ENCODE measurements at places on chromosomes 5 and 9.

DNA sequence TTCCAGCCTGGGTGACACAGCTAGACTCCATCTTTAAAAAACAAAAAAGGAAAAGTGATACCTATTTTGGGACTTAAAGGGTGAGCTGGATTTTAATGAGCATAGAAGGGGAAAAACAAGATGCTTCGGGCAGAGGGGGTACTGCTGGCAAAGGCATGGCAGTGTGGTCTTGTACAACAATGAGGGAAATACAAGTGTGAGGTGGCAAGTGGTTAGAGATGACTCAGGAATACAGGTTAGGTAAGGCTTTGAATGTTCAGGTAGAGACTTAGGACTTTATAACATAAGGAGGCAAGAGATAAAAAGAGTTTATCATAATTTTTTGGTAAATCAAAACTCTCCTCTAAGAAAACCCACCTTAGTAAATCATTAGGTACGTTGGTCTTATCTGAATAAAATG lies 132.9 kb downstream of the FBN2 start:
- DNase-seq: no peak

GRCh38 chr5:121182788-121183490 lies 668.7 kb upstream of the FTMT start:
- no peak for DNase-seq

DNA sequence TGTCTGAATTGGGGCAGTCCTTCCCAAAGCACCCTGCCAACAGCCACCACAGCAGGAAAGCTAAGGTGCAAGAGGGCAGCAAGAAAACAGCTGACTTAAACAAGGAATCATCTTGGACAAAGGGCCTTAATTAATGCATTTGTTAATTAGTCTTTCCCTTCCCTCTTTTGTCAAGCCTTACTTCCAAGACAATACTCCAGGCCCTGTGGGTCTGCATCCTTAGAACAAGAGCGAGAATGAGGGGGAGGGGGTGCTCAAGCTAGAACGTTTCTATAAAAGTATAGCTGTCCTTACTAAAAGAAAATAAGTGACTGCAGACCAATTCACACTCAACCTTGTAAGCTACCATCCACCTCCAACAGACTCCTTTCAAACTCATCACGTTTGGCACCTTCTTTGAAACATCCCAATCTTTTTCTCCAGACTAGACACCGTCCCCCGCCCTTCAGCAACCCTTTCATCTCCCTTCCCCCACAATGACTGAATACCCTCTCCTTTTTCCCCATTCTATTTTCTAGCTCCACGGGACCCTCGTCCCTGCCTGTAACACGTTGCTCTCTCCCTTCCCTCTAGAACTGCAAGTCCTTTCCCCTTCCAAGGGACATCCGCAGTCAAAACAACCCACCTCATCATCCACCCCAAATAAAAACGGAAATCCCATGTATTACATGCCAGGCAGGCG lies 85.7 kb upstream of the RNF38 start:
- no peak for DNase-seq

GRCh38 chr9:124802426-124802825 lies 25.5 kb downstream of the OLFML2A start:
- DNase-seq: peak; percentile 51

DNA sequence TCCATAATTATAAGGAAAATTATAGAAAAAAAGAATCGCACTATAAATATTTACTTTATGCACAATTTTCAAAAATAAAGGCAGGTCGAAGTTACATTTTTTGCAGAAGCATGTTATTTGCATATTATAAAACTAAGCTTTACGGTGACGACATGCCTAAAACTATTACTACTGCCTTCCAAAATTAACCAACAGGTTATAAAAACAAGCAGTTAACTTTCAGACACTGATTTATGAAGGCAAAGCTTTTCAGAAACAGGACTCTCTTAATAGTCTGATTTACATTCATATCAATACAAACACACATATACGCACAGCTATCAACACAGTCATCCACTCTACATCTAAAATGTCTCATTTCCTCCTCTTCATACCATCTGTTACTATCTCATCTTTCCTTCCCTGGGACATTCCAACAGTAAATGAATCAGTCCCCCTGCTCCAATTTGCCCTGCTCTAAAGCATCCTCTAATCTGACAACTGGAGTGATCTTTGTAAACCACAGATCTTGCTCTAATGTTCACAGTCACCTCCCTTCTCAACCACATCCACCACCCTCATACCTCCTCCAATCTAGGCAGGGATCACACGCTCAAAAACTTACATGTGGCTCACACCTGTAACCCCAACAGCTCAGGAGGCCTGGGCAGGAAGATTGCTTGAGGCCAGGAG lies 21.6 kb downstream of the FBXW11 start:
- no peak for DNase-seq

GRCh38 chr5:68053202-68053601 lies 162.4 kb upstream of the PIK3R1 start:
- no peak for DNase-seq

DNA sequence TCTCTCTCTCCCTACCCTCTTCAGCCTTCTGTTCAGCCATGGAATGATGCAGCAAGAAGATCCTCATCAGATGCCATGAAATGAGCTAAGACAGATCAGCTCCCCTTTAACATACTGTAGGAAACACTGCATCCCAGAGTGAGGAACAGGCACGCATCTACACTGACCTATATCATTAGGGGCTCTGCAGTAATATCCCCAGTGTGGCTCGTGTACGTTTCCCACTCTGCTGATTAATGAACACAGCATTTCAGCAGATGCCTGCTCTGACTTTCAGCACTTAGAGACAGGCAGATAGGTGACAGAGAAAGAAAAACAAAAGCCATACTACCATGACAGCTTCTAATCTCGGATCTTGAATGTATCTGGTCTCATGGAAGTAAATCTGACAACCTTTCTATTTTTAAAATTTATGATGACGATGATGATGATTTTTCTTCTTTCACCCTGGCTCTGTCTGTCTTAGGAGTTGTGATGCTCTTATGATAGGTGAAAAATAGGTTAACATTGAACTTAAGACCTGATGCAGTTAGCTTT lies 750.3 kb downstream of the CDH12 start:
- no peak for DNase-seq

DNA sequence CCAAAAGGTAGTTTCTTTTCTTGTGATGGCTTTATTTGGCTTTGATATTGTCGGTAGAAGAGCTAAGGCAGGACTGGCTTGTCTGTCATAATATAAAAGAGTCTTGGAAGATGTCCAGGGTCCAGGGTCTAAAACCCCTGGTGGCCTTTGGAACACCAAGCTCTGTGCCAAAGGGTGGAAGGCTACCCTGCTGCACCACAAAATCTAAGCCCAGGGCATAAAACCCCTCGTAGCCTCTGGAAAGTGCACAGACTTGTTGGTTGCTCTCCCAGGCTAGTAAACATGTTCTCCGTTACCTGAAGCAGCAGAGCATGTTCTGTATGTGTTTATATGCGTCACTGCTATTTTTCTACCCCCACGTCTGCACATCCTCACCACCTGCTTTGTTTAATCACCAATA lies 75.5 kb downstream of the OSTF1 start:
- no peak for DNase-seq

DNA sequence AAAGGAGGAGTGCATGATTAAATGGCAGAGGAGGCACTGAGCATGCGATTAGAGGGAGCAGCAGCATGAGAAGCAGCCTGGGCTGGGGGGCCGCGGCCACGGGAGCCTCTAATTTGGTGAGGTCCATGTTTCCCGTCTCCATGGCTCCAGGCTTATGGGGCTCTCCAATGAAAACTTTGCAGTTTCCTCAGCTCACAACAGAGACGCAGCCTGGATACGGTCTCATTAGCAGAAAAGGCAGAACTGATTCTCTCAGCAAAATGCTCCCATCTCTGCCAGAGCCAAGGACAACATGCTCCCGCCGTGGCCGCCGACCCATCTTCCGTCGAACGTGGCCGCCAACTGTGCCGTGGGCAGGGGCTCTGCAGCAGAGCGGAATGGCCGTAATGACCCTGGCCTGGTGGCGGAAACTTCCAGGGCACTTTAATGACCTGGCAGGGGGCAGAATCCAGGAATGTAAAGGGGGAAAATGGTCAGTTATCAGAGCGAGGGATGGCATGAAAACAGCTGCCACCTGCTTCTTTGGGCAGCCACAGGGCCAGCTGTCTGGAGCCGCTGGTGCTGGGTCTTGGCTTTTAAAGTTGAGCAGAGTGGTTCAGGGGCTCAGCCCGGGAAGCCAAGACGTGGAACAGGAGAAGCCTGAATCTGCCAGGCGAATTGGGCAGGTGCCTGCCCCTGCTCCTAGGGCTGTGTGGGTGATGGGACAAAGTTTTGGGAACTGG lies 76.5 kb downstream of the COL5A1 start:
- DNase-seq: peak; percentile 70

DNA sequence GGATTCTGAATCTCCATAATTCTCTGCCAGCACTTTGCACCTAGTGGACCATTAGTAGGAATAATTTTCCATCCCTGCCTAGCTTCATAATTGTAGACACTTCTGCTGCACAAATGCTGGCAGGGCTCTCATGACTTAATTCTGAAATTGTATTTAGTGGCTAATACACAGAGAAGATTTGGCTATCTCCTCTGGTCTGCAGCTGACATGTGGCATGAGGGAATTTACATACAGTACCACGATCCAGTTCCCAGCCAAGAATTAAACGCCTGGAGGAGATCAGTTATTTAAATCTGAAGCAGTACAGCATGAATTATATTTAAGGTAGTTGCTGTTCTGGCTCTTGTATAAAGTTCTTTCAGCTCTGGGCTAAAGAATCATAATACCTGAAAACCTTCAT lies 46.5 kb downstream of the IQGAP2 start:
- DNase-seq: no peak

- DNase-seq: no peak
Observed at GRCh38 chr9:134832471-134832870, 48.1 kb upstream of the FCN2 start.

- DNase-seq: no peak
Observed at GRCh38 chr5:219460-219863, 1.3 kb downstream of the SDHA start.

GRCh38 chr5:109161914-109162683 lies 247.7 kb downstream of the PJA2 start:
- no peak for DNase-seq

DNA sequence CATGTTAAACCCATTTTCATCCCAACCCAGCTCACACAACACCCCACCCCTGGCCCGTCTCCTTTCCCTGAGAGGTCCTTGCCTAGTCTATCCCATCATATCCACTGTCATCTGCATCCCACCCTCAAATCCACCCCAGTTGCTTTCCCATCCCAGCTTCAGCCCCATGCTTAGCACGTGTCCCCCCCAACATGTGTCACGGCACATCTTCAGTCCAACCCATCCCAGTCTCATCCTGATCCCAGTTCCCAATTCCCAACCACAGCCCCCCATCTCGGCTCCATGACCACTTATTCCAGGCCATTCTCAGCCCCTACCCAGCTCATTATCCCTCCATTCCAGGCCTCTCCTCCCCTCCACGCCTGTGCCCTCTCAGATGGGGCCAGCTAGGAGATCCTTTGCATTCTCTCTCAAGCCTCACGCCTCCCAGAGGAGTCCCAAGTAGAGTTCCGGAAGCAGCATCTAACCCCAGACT lies 605 bp upstream of the DBN1 start:
- no peak for DNase-seq

- peak; percentile 88 for DNase-seq
Observed at GRCh38 chr9:35538361-35539234, 48.7 kb downstream of the RUSC2 start.

- DNase-seq: peak; percentile 61
Observed at GRCh38 chr9:14403081-14403480, 89.1 kb upstream of the NFIB start.
